ENCODE measurements at places on chromosomes 6 and 20.

DNA sequence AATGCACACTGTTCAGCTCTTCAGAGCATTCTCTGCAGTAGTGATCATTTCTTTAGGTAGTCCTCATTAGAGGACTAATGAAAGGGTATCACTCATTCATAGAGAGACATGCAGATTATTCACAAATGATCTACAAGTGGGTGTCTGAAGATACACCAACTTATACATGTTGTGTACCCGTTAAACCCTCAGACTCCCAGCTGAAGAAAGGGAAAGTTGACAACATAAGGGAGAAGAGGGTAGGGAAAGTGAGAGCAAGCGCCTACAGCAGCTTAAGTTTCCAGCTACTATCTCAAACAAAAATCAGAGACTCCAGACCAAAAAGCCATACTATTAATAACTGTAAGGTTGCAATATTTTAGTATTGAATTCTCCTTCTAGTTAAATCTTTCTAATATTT is 37.1 kb downstream of the FAXC start:
- DNase-seq = no peak

DNA sequence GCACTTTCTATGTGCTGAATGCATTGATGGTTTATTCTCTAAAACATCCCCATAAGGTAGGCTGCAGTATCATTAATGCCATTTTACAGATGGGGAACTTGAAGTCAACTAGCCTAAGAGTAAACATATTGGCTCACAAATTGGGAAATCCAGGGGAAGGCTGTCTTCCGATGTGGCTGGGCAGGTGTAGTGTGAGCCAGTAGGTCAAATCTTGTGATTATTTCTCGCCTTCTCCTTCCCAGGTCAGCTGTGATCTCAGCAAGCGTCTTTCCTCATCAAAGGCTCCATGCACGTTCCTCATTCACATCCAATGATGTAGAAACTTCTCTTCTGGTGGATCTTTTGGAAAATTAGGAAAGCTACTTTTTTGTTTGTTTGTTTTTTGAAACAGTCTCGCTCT is 94.1 kb upstream of the SHLD1 start:
- no peak for DNase-seq

GRCh38 chr6:147711476-147711875 is 203.0 kb downstream of the SAMD5 start:
- DNase-seq = no peak

GRCh38 chr20:25738198-25738597 is 41.5 kb upstream of the ZNF337 start:
- DNase-seq = no peak

- DNase-seq = no peak
Observed at GRCh38 chr20:1327241-1327653, 1.7 kb downstream of the SDCBP2 start.
